ENCODE measurements at places on chromosomes 1 and 21. TPM values are rescaled to one million over a fixed set of nuclear protein-coding genes. Genes with fewer than 3 reads are reported as not detected.

Gene GPR89B
- total RNA-seq: 25.4 TPM

Gene SOX13
- 11.0 TPM for total RNA-seq

GRCh38 chr1:68202239-68202832 is 30.0 kb downstream of the WLS start:
- H3K27ac ChIP-seq: peak overlapping the region; percentile 42
- no peaks in the 10 kb centered on the region for H3K27me3 ChIP-seq
- H3K36me3 ChIP-seq: no peaks in the 10 kb centered on the region
- peaks cover 10% of the 10 kb centered on the region for H3K4me1 ChIP-seq
- H3K4me3 ChIP-seq: no peak overlapping the region

DNA sequence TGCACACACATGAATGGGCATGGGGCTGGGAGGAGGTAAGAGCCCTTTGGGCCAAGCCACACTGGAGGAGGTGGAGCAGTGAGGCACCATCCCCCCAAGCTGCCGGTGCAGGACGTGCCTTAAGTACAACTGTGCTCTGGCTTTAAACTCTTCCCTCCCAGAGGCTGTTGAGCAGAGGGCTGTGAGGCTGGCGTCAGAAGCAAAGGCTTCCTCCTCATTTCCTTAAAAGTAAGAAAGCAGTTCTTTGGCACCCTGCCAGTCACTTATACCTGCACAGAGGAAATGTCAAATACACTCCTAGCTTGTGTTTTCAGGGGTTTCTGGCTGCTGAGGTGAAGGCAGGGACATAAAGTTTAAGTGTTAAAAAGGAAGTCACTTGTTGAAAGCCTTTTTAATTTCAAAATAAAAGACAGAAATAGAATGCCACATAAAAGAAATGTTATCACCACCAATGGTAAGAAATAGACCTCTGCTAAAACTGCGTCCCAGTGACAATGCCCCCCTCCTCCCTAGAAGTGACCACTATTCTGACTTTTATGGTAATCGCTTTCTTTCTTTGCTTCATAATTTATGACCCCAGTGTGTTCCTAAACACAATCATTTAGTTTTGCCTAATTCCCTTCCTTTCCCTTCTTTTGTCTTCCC is 33.0 kb downstream of the LAMC2 start:
- H3K4me3 ChIP-seq: no peak overlapping the region
- H3K4me1 ChIP-seq: peaks cover 49% of the 10 kb centered on the region
- H3K27me3 ChIP-seq: no peaks in the 10 kb centered on the region
- DNase-seq: peak; percentile 78
- H3K27ac ChIP-seq: peak overlapping the region; percentile 83

DNA sequence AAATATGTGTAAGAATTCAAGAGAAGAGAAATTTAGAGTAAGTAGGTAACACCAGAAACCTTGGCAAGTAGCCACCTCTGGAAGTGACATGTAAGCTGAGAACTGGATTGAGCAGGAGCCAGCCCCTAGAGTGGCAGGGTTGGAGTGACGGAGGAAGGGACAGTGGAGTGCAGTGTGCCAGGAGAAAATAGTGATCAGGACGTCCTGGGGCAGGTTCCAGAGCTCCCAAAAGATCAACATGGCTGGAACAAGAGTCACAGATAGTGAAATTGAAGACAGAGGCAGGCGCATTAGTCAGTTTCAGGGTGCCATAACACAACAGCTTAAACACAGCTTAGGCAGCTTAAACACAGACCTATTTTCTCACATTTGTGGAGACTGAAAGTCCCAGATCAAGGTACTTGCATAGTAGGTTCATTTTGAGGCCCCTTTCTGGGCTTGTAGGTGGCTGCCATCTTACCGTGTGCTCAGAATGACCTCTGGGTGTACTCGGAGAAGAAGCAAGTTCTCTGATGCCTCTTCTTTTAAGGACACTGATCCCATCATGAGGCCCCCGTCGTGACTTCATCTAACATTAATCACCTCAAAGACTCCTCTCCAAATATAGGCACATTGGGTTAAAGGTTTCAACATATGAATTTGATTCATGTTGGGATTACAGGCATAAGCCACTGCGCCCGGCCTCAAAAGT is 37.2 kb downstream of the GNPAT start:
- no peaks in the 10 kb centered on the region for H3K27me3 ChIP-seq
- peaks cover 6% of the 10 kb centered on the region for H3K4me1 ChIP-seq
- H3K4me3 ChIP-seq: no peak overlapping the region
- H3K36me3 ChIP-seq: peaks cover 31% of the 10 kb centered on the region
- no peak overlapping the region for H3K27ac ChIP-seq

Gene SLC6A17
- total RNA-seq: 0.04 TPM

Gene TDRKH
- 3.1 TPM for total RNA-seq

DNA sequence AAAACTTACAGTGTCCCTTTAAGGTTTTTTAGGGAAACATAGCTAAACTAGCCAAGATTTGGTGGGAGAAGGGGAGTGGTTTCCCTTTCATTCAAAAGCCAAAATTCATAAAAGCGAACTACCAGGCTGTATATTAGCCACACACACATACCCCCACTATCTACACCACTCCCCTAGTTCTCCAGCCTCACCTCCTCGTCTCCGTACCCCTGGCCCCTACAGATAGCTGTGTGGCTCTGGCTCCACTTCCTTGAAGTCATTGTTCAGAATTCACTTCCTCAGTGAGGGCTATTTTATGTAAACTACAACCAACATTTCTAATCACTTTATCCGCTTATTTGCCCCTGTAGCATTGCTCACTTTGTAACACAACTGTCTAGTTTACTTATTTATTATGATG is 5.3 kb upstream of the DPH5 start:
- no peak for DNase-seq
- H3K36me3 ChIP-seq: no peaks in the 10 kb centered on the region
- no peak overlapping the region for H3K27ac ChIP-seq
- no peaks in the 10 kb centered on the region for H3K27me3 ChIP-seq
- no peaks in the 10 kb centered on the region for H3K4me1 ChIP-seq
- H3K4me3 ChIP-seq: no peak overlapping the region

- no peaks in the 10 kb centered on the region for H3K4me1 ChIP-seq
- no peak overlapping the region for H3K4me3 ChIP-seq
- no peaks in the 10 kb centered on the region for H3K27me3 ChIP-seq
Observed at GRCh38 chr1:57112148-57112547, 146.3 kb upstream of the C8B start.

Data from muscle of leg (tissue), 16 donors.